ENCODE measurements at places on chromosomes 13 and 19. TPM values are rescaled to one million over a fixed set of nuclear protein-coding genes. Genes with fewer than 3 reads are reported as not detected.

KLHL1 gene
- not detected for total RNA-seq

CCDC122 gene
- total RNA-seq: 2.6 TPM

COMP gene
- 0.06 TPM for total RNA-seq

ITGBL1 gene
- 1.4 TPM for total RNA-seq

URAD gene
- not detected for total RNA-seq

CD79A gene
- total RNA-seq: 1.3 TPM

ZNF227 gene
- 10.7 TPM for total RNA-seq

ZSCAN4 gene
- not detected for total RNA-seq

Measured in A549 treated with CORT108297 at 1 μM for 4 hours (cell line).